ENCODE measurements at places on chromosomes 3 and 15.
A peak's percentile ranks its signal among the peaks of the same experiment; 100 is the strongest.

DNA sequence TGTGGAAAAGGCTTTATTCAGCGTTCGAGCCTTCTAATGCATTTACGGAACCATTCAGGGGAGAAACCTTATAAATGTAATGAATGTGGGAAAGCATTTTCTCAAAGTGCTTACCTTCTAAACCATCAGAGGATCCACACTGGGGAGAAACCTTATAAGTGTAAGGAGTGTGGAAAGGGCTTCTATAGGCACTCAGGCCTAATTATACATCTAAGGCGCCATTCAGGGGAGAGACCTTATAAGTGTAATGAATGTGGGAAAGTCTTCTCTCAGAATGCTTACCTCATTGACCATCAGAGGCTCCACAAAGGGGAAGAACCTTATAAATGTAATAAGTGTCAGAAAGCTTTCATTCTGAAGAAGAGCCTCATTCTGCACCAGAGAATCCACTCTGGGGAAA lies 6.2 kb upstream of the ZNF35 start:
- no peak for DNase-seq

DNA sequence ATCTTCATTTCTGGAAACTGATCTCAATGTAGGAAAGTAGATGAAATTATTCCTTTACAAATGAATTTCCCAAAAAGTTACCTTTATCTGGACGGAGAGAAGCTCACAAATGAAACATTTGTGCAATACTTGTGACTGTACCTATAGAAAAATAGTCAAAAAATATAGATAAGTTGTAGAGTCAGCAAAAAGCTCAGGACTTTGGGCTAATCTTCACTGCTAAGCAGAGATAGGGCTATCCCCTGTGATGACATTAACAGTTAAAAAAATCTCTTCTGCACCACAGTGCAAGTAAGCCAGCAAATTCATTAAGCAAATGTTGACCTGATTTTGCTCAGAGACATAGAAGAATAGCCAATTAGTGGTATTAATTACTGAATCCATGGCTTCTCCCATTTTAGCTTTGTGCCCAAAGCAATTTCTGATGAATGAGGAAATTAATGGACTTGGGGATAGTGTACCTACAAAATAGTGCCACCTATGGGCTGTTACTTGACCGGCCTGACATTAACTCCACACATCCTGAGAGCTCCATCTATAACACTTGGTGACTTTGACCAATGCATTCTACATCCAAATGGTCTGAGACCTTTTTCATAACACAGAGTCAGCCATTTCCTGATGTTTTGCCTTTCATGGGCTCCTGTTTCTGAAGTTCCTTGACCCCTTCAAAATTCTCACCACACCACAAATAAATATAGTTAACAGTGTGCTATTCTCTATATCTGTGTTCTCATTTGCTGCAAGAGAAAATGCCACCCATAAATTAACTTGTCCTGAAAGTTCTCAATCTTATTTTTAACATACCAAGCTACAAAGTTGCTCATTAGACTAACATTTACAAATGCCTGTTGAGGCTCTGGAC lies 105.0 kb downstream of the SSR3 start:
- DNase-seq: peak; percentile 67

GRCh38 chr3:29949131-29949530 lies 657.3 kb upstream of the TGFBR2 start:
- DNase-seq: no peak

- DNase-seq: no peak
Observed at GRCh38 chr15:67680641-67681040, 138.1 kb downstream of the MAP2K5 start.

GRCh38 chr15:77819851-77820728 lies 187.4 kb upstream of the LINGO1 start:
- DNase-seq: peak; percentile 5

- no peak for DNase-seq
Observed at GRCh38 chr3:188663839-188664238, 507.9 kb upstream of the TPRG1 start.

GRCh38 chr15:41777421-41777973 lies 3.2 kb downstream of the MAPKBP1 start:
- DNase-seq: peak; percentile 72

DNA sequence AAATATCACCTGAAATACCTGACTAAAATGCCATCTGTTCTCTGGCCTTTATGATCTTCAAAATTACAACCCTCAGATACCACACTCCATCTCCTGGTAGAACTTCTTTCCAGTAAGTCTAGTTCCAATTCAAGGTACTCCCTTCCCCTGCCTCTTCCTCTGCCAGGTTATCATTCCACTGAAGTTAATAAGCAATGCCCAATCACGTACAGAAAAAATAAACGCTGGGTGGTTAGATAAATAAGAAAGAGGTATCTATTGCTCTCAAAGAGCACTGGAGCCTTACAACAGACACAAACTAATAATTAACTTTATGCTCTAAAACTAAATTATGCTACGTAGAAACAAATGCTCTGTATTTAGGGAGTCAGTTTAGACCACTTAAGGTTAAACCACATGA lies 112.5 kb downstream of the MYO9A start:
- no peak for DNase-seq

GRCh38 chr15:94229591-94230369 lies 1.6 kb upstream of the MCTP2 start:
- DNase-seq: no peak

DNA sequence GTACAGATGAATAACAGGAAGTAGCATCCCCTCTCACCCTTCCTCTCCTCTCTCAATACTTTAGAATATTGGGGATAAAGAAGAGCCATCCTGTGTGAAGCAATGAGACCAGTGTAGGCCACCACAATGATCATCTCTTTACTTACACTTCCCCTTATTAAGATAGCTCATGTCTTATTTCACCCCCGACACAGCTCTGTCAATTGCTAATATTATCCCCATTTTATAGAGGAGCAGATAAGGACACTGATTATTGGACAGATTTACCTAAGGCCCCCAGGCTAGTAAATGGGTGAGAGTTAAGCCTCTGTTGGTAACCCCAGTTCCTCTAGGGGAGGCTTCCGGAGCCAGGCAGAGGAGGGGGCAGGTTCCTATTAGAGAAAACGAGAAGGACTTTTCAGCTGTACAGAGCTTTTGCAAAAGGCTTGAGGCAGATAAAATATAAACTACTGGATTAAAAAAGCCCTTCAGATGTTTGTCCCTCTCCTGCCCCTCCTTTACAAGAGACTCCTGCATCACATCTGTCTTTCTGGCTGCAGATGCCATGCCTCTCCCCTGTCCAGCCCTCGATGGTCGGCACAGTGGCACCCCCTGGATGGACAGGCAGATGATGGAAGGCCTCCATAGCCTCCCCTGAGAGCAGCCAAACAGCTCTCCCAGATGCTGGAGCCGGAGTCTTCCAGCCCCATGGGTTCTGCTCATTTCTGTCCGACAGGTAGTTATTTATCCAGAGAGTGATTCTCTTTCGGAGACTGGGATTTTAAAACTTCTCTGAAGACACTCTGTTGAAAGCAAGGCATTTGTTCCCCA lies 49.4 kb upstream of the LCTL start:
- DNase-seq: no peak

DNA sequence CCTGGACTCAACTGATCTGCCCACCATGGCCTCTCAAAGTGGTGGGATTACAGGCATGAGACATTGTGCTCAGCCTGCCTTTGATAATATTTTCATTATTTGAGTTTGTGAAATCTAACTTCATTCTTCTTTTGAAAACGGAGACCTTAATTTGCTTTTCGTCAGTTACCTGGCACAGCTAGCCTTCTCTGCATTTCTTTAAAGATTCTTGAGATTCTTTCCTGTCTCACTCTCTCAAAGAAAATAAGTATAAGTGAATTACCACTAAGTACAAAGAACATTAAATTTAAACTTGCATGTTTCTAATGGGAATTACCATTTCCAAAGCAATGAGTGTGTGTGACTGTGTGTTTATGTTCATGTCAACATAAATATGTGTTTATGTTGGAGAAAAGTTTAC lies 187.9 kb downstream of the NFKBIZ start:
- no peak for DNase-seq

DNA sequence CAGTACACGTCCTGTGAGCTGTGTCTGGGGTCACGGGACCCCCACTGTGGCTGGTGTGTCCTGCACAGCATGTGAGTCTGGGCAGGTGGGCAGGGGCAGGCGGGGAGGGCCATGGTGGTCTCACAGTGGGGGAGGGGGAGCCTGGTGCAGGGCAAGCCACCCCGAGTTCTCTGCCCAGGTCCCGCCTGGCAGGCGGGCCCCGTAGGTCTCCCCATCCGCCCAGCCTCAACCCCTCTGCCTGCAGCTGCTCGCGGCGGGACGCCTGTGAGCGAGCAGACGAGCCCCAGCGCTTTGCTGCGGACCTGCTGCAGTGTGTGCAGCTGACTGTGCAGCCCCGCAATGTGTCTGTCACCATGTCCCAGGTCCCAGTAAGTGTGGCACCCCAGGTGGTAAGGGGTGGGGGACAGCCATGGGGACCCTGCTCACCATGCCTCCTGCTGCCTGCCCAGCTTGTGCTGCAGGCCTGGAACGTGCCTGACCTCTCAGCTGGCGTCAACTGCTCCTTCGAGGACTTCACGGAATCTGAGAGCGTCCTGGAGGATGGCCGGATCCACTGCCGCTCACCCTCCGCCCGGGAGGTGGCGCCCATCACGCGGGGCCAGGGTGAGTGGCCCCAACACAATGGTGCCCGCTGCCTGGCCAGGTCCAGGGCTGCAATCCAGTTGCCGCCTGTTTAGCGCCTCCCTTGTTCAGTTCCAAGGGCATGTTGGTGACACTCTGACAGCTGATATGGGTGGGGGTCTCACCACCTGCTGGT lies 21.9 kb downstream of the PLXNA1 start:
- no peak for DNase-seq

GRCh38 chr3:134302674-134303073 lies 52.0 kb upstream of the RYK start:
- no peak for DNase-seq

GRCh38 chr3:188769831-188770230 lies 401.9 kb upstream of the TPRG1 start:
- no peak for DNase-seq

- DNase-seq: peak; percentile 39
Observed at GRCh38 chr3:87855616-87856015, 203.2 kb downstream of the CGGBP1 start.

GRCh38 chr15:70584838-70585706 lies 178.3 kb downstream of the UACA start:
- DNase-seq: no peak

DNA sequence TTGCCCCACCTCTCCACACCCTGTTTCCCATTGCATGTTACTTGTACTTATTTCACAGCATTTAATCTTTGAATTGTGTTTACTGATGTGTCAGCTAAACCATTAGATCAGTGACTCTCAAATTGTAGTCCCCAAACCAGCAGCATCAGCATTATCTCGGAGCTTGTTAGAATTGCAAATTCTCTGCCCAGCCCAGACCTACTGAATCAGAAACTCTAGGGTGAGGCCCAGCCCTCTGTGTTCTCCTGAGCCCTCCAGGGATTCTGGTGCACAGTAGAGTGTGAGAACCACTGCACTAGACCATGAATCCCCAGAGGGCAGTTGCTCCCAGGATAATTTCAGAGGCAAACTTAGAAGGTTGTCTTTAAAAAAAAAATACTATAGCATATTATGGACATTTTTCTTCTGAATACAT lies 13.0 kb downstream of the PLD1 start:
- no peak for DNase-seq

GRCh38 chr3:133119176-133119575 lies 81.0 kb downstream of the TMEM108 start:
- DNase-seq: no peak

DNA sequence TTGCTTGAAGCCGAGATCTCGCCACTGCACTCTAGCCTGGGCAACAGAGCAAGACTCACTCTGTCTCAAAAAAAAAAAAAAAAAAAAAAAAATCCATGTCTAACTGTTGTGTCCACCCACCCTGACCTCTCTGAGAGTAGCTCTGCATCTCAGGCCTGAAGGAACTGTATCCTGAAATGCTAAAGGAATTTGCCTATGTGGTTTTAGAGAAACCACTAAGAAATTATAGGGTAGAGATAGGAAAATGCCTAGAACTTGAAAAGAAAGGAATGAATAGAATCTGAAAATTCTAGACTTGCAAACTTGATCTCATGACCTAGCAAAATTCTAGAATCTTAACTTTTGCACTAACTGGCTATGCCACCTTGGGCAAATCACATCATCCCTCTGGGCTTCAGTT lies 217.5 kb upstream of the ROPN1 start:
- DNase-seq: no peak

- no peak for DNase-seq
Observed at GRCh38 chr3:118447339-118447738, 587.3 kb downstream of the IGSF11 start.

GRCh38 chr3:21645121-21645897 lies 105.7 kb downstream of the ZNF385D start:
- peak; percentile 4 for DNase-seq

DNA sequence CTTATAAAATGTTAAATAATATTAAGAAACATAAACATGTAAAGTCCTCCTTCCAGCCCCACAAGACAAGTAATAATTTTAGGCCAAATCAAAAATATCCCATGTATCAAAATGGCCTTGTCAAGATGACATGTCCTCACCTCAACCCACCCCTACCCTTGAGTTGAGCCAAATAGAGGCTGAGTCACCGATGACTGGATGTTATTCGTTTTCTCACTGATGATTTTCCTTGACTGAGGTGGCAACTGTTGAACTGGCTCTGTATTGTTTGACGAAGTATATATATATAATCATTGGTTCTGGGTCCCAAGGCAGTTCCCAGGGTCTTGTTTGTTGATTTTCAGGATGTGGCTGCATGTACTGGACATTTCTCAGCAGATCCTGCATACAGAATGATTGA lies 75.3 kb downstream of the TMEM108 start:
- no peak for DNase-seq

- DNase-seq: no peak
Observed at GRCh38 chr3:2897821-2898220, 212.4 kb downstream of the IL5RA start.

DNA sequence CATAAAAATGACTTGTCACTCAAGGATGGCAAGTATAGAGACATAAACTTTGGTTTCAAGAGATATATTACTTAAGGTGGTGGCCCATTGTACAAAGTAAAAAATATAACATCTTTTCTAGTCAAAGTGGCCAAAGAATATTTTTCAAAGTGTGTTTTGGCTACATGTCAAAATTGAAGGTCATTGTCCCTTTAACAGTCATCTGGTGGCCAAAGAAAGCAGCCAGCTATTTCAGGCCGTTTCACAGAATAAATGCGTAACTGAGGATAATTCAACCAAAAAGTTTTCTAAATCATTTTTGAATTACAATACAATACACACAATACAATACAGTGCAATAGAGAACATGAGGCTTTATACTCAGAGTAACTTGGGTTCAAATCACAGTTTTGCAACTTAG lies 4.2 kb upstream of the CDIN1 start:
- no peak for DNase-seq

DNA sequence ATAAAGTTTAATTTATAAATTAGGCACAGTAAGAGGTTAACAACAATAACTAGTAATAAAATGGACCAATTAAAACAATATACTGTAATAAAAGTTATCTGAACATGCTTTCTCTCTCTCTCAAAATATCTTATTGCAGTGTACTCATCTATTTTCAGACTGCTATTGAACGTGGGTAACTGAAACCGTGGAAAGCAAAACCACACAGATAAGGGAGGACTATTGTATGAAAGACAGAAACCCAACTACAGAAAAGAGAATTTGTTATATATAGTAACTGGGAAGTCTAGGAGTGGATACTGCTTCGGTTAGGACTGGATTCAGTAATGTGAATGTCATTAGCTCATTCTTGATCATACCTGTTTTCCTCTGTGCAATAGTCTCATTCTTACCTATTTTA lies 119.3 kb upstream of the DAZL start:
- no peak for DNase-seq
